ENCODE measurements at places on chromosomes 3 and 15.

- DNase-seq: no peak
These were observed 143.2 kb upstream of the UMPS start for GRCh38 chr3:124587053-124587408.

GRCh38 chr3:56547486-56547885 is 9.5 kb upstream of the CCDC66 start:
- no peak for DNase-seq

GRCh38 chr3:151322511-151322910 is 5.9 kb upstream of the GPR87 start:
- no peak for DNase-seq

- no peak for DNase-seq
These were observed 44.3 kb downstream of the C2CD4B start for GRCh38 chr15:62120776-62121175.

GRCh38 chr15:48800811-48801455 is 9.9 kb downstream of the CEP152 start:
- no peak for DNase-seq
